ENCODE measurements at places on chromosomes 11 and 22.

DNA sequence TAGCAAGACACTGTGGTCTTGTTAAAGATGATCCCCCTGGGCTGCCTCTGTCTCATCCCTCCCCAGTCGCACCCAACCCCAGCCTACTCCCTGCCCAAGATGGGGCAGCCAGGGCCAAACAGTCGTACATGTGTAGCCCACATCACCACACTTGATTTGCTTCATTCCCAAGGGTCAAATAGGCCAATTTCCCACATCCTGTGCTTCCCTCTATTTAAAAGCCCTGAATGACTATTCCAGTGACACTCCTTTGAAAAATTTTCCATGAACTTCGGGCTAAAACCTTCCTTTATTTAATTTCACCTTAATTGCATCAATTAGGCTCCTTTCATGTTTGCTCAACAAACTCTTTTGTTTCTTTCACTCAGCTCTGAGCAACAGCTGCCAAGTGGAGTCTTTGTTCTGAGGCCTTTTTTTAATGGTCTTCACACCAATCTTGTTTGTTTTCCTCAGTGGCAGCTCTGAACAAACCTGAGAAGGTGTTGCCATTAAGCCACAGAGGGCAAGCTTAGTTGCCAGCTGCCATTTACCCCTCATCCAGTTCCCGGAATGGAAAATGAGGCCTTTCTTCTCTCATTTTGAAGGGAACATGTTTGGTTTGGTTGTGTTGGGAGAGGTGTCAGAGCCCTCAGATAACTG, 126.9 kb downstream of the APIP start:
- DNase-seq: no peak

DNA sequence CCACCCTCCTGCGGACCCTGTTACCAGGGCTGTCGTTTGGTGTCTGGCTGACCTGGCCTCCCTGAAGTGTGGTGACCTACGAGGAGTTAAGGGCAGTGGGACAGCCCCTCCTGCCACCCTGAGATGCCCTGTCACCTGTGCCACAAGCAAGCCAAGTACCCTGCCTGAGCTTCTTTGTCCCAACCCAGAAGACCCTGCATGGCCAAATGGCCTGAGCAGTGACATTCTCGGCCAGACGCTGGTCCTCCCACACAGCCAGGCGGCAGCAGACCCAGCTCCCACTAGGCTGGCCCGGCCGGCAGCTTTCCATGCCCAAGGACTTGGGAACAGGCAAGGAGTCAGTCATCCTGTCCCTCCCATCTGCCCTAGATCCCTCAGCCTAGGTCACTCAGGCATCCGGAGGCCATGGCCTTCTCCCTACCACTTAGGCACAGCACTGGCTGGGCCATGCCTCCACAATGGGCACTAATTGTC, 7.6 kb downstream of the ARVCF start:
- DNase-seq: no peak

DNA sequence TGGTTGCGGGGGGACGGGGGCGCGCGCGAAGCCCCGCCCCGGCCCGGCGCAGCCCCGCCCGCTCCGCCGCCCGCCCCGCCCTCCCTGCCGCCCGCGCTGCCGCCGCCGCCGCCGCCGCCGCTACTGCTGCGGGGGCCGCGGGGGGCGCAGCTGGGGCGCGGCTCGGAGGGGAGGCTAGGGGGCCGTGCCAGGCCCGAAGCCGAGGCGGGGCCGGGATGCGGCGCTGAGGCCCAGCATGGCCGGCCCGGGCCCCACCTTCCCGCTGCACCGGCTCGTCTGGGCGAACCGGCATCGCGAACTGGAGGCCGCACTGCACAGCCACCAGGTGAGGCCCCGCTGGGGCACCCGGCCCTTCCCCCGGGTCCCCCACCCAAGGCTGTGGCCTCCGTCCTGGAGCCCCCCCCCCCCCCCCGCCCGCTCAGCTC, at the start of gene ANKRD13D:
TSS of gene ANKRD13D (plus strand) at position 78 of the 425 bp plus-strand sequence. CDS start at position 236, 158 bp downstream.
- DNase-seq: no peak

GRCh38 chr11:94309757-94310156, 5.4 kb downstream of the IZUMO1R start:
- no peak for DNase-seq

- no peak for DNase-seq
Measured at GRCh38 chr11:45485070-45485707, 180.2 kb downstream of the CHST1 start.

- no peak for DNase-seq
Measured at GRCh38 chr11:134069426-134070341, 812 bp downstream of the JAM3 start.

GRCh38 chr11:112051768-112052167, 22.0 kb downstream of the PIH1D2 start:
- DNase-seq: no peak

GRCh38 chr22:20946080-20946986, 20.7 kb upstream of the AIFM3 start:
- DNase-seq: no peak

- no peak for DNase-seq
Measured at GRCh38 chr11:113448316-113448677, 26.9 kb downstream of the DRD2 start.

Measured in stimulated activated naive CD8-positive, alpha-beta T cell treated with anti-CD3 and anti-CD28 coated beads, Interleukin-15, Interleukin-2, amounts not matched to agents 100 U/mL and 50 U/mL, for 24 hours (primary cell).